ENCODE measurements at places on chromosomes 12 and 14.

DNA sequence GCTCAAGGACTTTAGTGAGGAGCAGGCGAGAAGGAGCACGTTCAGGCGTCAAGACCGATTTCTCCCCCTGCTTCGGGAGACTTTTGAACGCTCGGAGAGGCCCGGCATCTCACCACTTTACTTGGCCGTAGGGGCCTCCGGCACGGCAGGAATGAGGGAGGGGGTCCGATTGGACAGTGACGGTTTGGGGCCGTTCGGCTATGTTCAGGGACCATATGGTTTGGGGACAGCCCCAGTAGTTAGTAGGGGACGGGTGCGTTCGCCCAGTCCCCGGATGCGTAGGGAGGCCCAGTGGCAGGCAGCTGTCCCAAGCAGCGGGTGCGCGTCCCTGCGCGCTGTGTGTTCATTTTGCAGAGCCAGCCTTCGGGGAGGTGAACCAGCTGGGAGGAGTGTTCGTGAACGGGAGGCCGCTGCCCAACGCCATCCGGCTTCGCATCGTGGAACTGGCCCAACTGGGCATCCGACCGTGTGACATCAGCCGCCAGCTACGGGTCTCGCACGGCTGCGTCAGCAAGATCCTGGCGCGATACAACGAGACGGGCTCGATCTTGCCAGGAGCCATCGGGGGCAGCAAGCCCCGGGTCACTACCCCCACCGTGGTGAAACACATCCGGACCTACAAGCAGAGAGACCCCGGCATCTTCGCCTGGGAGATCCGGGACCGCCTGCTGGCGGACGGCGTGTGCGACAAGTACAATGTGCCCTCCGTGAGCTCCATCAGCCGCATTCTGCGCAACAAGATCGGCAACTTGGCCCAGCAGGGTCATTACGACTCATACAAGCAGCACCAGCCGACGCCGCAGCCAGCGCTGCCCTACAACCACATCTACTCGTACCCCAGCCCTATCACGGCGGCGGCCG, 1.1 kb downstream of the PAX9 start:
- no peak for DNase-seq

- DNase-seq: no peak
These were observed 17.7 kb downstream of the CLEC2D start for GRCh38 chr12:9687228-9687627.

GRCh38 chr12:102631274-102631673, 150.9 kb upstream of the IGF1 start:
- DNase-seq: no peak

DNA sequence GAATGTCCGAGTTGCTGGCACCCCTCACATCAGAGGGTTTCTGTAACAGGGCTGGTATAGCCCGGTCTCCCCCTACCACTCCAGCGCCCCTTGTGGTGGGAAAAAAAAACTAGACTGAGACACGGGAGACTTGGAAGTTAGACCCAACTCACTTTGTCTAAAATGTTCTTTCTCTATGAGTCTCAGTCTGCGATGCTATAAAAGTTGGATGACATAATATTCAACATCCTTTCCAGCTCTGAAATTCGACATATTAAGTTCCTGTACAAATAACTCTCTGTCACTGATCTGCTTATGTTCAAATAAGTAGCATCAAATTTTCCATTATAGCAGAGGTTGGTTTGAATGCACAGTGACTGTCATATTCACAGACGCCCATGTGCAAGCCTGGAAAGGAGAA, 25.7 kb upstream of the TC2N start:
- DNase-seq: no peak

DNA sequence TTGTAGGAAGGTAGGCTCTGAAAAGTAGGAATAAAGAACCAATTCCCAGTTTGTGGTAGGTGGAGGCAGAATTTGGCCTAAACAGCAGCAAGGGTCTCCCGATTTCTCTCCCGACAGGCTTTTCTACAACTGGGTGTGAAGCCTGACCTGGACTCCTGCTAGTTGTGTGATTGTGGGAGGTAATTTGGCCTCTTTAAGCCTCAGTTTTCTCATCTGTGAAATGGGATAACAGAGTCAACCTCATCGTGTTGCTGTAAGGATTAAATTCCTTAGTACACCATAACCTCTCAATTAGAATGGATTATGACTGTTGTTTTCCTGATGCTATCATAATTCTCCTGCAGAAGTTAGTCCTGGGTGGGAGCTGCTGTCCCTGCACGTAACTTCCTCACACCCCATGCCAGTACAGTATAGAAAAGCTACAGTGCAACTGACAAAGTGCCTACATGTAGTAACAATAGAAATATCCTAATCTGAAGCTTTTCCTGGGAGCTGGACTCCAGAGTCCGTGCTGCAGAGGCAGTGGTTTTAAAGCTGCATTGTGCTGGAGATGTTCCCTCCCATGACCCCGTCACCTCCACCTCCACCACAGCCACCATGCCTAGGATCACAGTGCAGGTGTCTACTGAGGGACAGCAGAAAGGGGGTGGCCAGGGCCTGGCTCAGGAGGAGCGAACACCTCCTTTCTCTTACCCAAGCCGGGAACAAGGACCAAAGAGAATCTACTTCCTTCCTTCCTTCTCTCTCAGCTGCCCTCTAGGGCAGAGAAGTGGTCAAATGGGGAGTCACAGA, 76.5 kb downstream of the FBXL14 start:
- DNase-seq: no peak

- DNase-seq: no peak
These were observed 29.4 kb downstream of the SYNE3 start for GRCh38 chr14:95486875-95487668.

DNA sequence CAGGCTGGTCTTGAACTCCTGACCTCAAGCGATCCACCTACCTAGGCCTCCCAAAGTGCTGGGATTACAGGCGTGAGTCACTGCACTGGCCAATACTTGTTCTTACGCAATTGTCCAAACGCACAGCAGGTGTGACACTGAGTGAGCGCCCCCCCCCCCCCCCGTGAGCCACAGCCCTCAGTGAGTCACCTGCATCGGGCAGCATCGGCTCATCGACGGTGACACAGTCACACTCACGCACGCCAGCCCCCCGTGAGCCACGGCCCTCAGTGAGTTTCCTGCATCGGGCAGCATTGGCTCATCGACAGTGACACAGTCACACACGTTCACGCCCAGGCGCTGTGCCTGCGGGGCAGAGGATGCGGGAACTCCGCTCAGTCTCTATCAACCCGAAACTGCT, 42.5 kb downstream of the GALNT9 start:
- no peak for DNase-seq

- no peak for DNase-seq
These were observed 225.3 kb upstream of the PELI2 start for GRCh38 chr14:55892906-55893305.

DNA sequence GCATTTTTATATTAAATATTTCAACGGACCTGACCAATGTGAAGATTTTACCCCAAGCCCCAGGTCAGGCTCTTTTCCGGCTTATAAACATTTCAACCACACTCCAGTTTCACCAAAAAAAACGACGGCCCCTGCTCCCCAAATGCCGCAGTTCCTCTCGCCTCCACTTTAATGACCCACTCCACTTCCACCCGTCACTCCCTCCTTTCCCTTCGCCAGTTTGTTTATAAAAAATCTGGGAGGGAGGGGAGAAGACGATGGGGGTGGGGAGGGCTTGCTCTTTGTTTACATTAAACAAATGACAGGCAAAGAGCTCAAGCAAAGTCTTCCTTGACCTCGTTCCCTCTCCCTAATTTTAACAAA, 5.4 kb downstream of the SIX6 start:
- no peak for DNase-seq

DNA sequence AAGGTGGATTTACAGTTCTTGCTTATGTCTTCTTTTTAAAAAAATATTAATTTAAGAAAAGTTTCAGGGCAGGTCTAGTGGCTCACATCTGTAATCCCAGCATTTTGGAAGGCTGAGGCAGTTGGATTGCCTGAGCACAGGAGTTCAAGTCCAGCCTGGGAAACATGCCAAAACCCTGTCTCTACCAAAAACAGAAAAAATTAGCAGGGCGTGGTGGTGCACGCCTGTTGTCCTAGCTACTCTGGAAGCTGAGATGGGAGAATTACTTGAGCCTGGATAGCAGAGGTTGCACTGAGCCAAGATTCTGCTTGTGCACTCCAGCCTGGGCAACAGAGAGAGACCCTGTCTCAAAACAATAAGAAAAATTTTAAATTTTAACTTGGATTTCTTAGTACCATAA, 5.4 kb upstream of the TAS2R46 start:
- DNase-seq: no peak

- DNase-seq: no peak
These were observed 32.0 kb upstream of the LMNTD1 start for GRCh38 chr12:25585021-25585523.

- no peak for DNase-seq
These were observed 253.8 kb downstream of the TTC8 start for GRCh38 chr14:89078021-89078795.

DNA sequence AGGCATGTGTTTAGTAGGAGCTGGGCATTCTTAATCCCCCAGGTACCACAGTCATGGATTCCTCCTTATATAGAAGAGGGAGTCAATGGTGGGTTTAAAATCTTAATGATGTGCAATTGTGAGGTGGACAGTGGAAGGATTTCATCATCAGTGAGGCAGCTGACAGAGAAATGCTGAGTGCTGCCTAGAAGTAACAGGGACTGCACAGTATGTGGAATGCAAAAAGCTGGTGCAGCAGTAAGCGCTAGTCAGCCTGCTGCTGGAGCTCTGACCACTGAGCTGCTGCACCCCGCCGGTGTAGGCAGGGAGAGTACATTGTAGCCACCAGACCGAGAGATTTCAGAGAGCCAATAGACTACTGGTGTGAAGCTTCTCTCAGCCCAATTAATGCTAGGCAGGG, 80.5 kb upstream of the DACT1 start:
- DNase-seq: no peak
